Activated B cell treated with CpG ODN at 0.5 μM for 24 hours (primary cell): ENCODE measurements at places on chromosomes 6 and 20. TPM values are rescaled to one million over a fixed set of nuclear protein-coding genes. Genes with fewer than 3 reads are reported as not detected.

- H3K4me1 ChIP-seq: peaks cover 14% of the 10 kb centered on the region
- H3K27ac ChIP-seq: no peak overlapping the region
- H3K36me3 ChIP-seq: no peaks in the 10 kb centered on the region
- H3K4me3 ChIP-seq: no peak overlapping the region
- DNase-seq: no peak
These were observed 57.5 kb downstream of the SNRNP48 start for GRCh38 chr6:7647504-7647903.

- no peak overlapping the region for H3K4me3 ChIP-seq
- no peak overlapping the region for H3K27ac ChIP-seq
- H3K27me3 ChIP-seq: no peaks in the 10 kb centered on the region
- no peaks in the 10 kb centered on the region for H3K36me3 ChIP-seq
- no peaks in the 10 kb centered on the region for H3K4me1 ChIP-seq
- no peak for DNase-seq
These were observed 62.2 kb downstream of the FILIP1 start for GRCh38 chr6:75431379-75431778.

GRCh38 chr6:150129616-150130505 is 13.0 kb upstream of the PPP1R14C start:
- no peak overlapping the region for H3K4me3 ChIP-seq
- no peak overlapping the region for H3K27ac ChIP-seq
- peaks cover 11% of the 10 kb centered on the region for H3K27me3 ChIP-seq
- H3K36me3 ChIP-seq: no peaks in the 10 kb centered on the region
- no peaks in the 10 kb centered on the region for H3K4me1 ChIP-seq
- no peak for DNase-seq

- H3K27ac ChIP-seq: no peak overlapping the region
- peaks cover 16% of the 10 kb centered on the region for H3K27me3 ChIP-seq
These were observed 371.2 kb upstream of the SULF2 start for GRCh38 chr20:48156521-48156920.

GRCh38 chr6:13445005-13445743 is 42.2 kb downstream of the GFOD1 start:
- H3K4me1 ChIP-seq: peaks cover 34% of the 10 kb centered on the region
- peaks cover 5% of the 10 kb centered on the region for H3K36me3 ChIP-seq

- H3K4me3 ChIP-seq: no peak overlapping the region
- no peak for DNase-seq
- H3K27me3 ChIP-seq: no peaks in the 10 kb centered on the region
- peaks cover 5% of the 10 kb centered on the region for H3K4me1 ChIP-seq
- no peaks in the 10 kb centered on the region for H3K36me3 ChIP-seq
These were observed 47.2 kb downstream of the TRERF1 start for GRCh38 chr6:42404484-42404883.

DNA sequence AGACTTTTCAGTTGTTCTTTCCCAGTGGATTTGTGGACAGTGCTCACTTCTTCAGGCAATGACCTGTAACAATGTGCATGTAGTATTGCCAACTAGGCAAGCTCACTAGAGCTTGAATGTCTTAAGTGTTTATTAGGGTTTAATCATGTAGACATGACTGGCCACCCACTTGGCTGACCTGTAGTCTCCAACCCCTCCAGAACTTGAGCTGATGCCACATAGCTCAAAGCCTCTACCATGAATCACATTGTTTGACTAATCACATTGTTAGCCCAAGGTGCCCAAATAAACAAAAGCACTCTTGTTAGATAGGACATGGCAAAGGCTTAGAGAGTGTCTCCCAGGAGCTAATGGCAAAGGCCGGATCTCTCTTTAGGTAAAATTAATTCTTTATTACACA is 272.7 kb downstream of the GRIK2 start:
- no peak overlapping the region for H3K27ac ChIP-seq
- no peak overlapping the region for H3K4me3 ChIP-seq
- H3K4me1 ChIP-seq: no peaks in the 10 kb centered on the region
- no peaks in the 10 kb centered on the region for H3K27me3 ChIP-seq

GRCh38 chr6:64254558-64254957 is 619.0 kb downstream of the PHF3 start:
- no peak overlapping the region for H3K27ac ChIP-seq
- H3K4me3 ChIP-seq: no peak overlapping the region
- DNase-seq: no peak
- H3K4me1 ChIP-seq: no peaks in the 10 kb centered on the region

DNA sequence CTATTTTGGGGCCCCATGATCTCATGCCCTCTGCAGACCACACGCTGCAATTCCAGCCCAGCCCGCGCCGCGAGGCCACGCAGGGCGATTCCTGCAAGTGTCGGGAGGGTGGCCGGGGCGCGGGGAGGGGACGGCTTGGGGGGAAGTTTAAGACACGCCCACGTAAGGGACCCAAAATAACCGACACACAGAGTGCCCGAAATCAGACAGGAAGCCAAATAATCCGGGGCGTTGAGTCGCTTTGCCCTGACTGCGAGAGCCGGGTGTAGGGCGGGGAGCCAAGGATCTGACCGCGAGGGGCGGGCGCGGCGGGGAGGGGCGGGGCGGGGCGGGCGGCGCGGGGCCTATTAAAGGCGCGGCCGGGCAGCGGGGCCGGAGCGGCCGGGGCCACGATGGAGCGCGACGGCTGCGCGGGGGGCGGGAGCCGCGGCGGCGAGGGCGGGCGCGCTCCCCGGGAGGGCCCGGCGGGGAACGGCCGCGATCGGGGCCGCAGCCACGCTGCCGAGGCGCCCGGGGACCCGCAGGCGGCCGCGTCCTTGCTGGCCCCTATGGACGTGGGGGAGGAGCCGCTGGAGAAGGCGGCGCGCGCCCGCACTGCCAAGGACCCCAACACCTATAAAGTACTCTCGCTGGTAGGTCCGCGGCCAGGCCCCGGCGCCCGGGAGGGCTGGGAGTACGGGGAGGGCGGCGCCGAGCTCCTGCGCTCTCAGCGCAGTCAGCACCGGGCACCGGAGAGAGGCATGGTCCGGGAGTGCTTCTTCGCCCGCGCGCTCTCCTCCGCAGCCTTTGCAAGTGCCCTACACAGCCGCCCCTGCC is at the start of gene ENPP1:
ENPP1 (plus strand) TSS at position 377 of the 816 bp plus-strand sequence; CDS start at position 393, 16 bp downstream.
- H3K27me3 ChIP-seq: peaks cover 32% of the 10 kb centered on the region
- peak within 1 kb of the TSS; percentile 90 for H3K4me3 ChIP-seq
- peaks cover 16% of the 10 kb centered on the region for H3K4me1 ChIP-seq
- peaks cover 3% of the 10 kb centered on the region for H3K36me3 ChIP-seq

Gene GSTA2
- total RNA-seq: not detected in 2 replicates

Gene VNN1
- total RNA-seq: 0.07 TPM in 1 of 2 replicates, not detected in the other

Gene GPR6
- not detected in 2 replicates for total RNA-seq
